LHCN-M2 (cell line): ENCODE measurements at places on chromosomes 7 and 10. TPM values are rescaled to one million over a fixed set of nuclear protein-coding genes. Genes with fewer than 3 reads are reported as not detected.

ADRB1 gene
- total RNA-seq: 0.11 and 0.13 TPM in 2 replicates

TRPV5 gene
- not detected in 2 replicates for total RNA-seq

NODAL gene
- total RNA-seq: not detected in 2 replicates

SPOCK2 gene
- total RNA-seq: 0.06 and 0.29 TPM in 2 replicates

MBL2 gene
- total RNA-seq: not detected in 2 replicates
